ENCODE measurements at places on chromosomes 11 and 22.

GRCh38 chr22:42366806-42367581 is 65.2 kb downstream of the NFAM1 start:
- DNase-seq, result no peak

GRCh38 chr22:27164781-27165503 is 507.6 kb downstream of the MIAT start:
- DNase-seq, result no peak

GRCh38 chr11:130531061-130531460 is 82.6 kb downstream of the ADAMTS15 start:
- no peak for DNase-seq

DNA sequence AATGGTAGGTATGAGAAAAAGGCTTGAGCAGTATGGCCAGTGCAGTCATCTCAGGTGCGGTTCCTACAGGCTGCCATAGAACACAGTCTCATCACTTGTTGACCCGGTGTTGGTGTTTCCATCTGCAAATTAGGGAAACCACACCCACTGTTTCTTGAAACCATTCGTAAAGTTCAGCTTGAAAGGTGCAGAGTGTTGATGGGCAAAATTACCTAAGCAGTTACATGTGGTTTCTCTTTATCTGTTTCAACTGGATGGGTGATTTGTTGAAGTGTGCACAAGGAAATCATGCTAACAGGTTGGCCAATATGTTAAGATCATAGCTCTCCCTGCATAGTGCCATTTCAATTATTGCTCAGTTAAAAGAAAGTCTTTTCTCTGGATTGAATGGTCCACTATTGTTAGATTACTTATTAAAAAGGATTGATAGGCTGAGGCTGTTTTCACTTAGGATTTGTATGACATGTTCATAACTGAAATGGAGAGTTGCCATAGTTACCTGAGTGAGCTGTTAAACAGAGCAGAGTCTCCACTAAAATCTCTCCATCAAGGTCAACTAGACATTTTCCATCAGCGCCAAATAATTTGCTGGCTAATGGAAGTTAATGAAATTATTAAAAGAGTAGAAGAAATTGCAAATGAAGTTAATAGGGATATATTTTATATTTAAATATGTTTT is 203.1 kb upstream of the MTMR2 start:
- no peak for DNase-seq

GRCh38 chr11:9367551-9367950 is 16.9 kb upstream of the IPO7 start:
- no peak for DNase-seq
